Fibroblast of the conjunctiva (primary cell): ENCODE measurements at places on chromosomes 13 and 19.

DNA sequence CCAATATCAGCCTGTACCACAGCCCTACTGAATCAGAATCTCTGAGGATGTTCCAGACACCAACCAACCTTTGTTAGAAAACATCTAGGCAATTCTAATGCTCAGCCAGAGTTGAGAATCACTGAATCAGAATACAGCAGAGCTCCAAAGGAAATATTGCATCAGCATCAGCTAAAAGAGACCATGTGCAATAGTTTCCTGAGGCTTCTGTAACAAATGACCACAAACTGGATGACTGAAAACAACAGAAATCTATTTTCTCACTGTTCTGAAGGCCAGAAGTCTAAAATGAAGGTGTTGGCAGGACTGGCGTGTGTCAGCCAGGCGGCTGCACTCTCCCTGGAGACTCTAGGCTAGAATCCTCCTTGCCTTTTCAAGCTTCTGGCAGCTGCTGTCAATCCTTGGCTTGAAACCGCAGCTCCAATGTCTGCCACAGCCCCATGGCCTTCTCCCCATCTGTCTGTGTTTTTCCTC is 1.2 kb upstream of the DCT start:
- peak; percentile 40 for DNase-seq

GRCh38 chr13:43564952-43565351 is 221.8 kb downstream of the ENOX1 start:
- no peak for DNase-seq

GRCh38 chr19:5231857-5232678 is 108.5 kb downstream of the PTPRS start:
- no peak for DNase-seq

DNA sequence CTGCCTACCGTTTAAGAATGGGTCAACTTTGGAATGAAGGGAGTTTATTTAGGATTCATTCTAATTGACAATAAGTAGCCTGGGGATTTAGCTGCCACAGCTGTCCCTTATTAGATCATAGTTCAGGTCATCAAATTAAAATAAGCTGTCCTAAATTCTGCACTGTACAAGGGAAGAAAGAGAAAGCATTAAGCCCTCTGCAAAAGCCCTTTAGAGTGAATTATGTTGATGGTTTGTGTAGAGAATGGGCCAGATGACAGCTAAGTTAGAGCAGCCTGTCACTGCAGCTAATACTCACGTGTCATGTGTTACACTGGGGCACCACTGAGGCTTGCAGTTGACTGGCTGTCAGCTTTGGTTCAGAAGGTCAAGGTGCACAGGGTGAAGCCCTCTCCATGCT is 737.1 kb upstream of the SLC10A2 start:
- DNase-seq: no peak
